ENCODE measurements at places on chromosomes 4 and X.

GRCh38 chrX:130771648-130772047, 131.4 kb downstream of the ENOX2 start:
- no peak for DNase-seq

DNA sequence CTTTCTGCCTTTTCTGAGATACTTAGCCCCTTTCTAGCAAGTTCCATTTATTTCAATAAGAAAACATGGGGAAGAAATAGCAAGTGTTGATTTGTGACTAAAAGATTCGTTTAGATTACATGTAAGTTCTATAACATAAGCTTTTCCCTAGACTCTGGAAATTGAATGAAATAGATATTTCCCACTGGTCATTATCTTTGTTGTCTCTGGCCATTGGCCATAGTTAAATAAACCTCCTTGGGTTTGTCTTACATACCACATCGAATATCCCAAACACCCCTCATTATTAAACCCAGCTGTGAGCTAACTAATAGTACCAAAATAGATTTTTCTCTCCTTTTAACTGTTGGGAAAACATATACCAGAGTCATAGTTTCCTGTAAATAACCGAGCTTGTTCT, 534.8 kb downstream of the IQCM start:
- no peak for DNase-seq

DNA sequence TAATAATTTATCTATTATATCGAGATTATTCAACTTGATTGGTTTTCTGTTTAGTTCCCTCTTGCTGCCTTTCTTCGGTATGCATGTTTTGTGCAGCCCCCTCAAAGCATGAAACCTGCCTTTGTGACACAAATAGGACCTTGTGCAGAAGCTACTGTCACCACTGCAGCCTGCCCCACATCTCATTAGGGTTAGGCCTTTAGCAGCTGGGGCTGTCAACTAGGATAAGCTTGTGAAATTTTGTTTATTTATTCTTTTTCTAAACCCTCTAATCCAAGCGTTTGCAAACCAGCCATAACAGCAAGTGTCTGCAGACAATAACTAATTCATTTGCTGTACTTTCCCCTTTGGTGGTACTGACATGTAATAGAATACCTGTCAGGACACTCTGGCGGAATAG, 258.9 kb downstream of the RCHY1 start:
- no peak for DNase-seq

- DNase-seq, result no peak
Observed at GRCh38 chrX:48626401-48627298, 29.4 kb downstream of the WDR13 start.

DNA sequence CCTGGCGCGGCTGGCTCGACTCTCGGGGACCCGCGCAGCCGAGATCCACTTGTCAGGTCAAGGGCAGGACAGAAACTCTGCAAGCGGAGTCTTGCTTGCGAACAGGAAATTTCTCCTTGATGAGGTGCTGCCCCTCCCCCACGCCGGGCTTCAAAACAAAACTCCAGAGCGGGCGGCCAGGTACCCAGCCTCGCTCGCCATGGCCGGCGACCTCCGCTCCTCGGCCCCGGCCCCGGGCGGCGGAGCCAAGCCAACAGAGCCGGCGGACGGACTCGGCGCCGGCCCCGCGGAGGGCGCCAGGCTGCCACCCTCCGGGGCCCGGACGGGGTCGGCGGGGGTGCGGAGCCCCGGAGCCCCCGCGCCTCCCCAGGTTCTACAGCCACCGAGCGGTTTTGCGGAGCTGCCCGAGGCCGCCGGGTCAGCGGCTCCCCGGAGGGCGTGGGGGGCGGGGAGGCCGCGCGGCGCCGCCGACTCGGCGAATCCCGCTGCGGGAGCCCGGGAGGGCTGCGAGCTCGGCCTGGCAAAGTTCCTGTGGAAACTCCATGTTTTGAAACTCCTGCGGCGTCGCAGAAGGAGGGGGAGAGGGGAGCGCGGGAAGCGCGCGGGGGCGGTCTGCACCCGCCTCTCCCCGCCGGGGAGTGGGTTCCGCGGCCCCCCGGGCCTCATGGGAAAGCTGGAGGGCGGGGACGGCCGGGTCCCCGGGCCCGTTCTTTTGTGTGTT, 11.7 kb upstream of the BCOR start:
- no peak for DNase-seq

DNA sequence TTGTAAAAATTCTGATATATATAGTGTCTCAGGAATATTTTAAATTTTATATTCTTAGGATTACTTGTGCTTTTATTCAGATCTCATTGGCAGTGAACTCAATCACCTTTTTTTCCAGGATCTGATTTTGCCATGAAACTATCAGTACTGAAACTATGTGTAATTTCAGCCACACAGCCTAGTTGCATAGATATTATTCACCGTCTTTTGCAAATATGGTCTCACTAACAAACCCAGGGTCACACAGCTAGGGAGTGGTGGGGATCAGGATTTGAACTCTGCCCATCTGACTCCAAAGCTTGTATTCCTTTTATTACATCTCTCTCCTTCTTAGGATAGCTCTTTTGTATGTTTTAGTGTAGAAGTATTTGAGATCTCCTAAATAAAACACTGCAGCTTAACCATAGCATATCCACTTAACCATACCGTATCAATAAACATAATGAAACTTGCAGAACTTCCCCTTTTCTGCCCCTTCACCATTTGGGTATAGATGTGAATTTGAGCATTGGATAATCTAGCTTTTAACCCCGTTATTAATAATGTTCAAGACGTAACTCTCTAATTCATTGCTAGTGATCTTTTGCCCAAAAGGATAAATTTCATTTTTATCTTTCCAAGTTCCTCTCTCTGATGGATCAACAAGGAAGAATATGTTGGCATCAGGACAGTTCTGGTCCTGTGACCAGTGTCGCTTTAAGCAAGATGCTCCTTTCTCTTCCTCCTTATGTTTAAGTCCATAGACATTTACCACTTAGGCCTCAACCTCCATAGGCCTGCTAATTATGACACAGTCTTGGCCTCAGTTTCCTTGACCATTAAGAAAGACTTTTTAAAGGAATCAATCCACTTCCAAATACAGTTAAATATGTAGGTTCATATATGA, 74.6 kb downstream of the RAPGEF2 start:
- DNase-seq, result peak; percentile 50

DNA sequence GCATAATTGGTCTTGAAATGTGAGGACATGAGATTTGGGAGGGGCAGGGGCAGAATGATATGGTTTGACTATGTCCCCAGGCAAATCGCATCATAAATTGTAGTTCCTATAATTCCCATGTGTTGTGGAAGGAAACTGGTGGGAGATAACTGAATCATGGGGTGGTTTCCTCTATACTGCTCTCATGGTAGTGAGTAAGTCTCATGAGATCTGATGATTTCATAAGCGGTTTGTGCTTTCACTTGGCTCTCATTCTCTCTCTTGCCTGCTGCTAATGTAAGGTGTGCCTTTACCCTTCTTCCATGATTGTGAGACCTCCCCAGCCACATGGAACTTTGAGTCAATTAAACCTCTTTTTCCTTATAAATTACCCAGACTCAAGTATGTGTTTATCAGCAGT, 2595.9 kb downstream of the PCDH7 start:
- no peak for DNase-seq

GRCh38 chr4:867526-868250, 41.8 kb upstream of the CPLX1 start:
- no peak for DNase-seq

DNA sequence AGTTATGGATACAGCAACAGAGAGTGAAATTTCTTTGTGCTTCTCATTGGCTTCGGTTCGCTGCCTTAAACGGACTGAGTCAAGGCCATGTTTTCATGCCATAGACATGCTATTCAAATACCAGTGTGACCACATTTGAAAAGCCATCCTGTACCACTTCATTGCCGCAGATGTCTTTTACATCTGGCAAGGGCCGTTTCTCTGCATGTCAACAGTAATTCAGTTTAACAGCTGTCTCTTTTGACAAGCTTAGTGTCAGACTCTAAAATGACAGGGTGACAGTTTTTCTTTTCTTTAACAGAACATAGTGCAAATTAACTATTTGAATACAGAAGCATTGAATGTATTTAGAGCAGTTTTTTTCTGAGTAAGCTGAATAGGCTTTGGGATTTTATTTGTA, 362.2 kb upstream of the POU3F4 start:
- DNase-seq, result no peak

DNA sequence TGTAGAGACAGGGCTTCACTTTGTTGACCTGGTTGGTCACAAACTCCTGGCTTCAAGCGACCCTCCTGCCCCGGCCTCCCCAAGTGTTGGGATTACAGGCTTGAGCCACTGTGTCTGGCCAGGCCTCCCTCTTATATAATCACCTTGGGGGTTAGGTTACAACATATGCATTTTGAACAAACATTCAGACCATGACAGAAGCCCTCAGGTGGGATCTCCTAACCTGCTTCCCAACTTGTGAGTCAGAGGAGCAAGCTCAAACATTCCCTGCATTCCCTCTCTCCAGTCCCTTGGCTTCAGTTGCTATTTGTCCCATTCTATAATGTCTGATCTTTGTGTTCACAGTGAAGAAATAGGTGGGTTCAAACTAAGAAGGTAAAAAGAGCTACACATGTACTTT, 76.5 kb upstream of the NRK start:
- no peak for DNase-seq

DNA sequence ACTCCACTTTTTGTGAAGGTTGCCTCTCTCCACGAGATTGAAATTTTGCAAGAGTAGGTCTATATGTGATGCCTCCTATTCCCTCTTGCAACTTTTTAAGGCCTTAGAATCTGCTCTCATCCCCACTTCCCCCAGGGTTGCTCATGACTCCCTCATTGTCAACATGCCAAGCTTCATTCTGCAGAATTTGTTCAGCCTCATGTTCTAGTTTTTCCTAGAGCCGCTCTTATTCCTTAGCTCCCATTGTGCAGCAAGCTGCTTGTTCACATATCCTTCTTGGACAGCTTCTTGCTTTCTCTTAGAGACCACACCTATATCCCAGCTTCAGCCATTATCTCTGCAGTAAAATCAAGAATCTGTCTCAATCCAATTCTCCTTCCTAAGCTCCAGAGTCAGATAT, 82.4 kb downstream of the CNGA2 start:
- peak; percentile 3 for DNase-seq

DNA sequence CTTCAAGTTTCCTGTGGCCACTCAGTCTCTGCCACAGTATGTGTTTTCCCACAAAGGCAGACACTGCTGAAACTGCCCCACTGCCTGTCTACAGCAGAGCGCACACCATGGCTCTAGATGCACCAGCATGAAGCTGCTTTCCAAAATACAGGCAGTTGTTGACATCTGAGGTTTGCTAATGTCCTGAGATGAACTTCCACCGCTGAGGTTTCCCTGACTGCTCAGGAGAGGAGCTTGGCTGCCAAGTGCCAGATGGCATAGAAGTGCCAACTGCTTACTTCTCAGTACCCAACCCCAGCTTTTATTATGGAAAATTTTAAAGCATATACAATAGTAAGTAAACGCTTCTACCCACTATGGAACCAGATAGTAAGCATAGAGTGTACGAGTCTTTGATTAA, 61.0 kb upstream of the EXOC1L start:
- no peak for DNase-seq

DNA sequence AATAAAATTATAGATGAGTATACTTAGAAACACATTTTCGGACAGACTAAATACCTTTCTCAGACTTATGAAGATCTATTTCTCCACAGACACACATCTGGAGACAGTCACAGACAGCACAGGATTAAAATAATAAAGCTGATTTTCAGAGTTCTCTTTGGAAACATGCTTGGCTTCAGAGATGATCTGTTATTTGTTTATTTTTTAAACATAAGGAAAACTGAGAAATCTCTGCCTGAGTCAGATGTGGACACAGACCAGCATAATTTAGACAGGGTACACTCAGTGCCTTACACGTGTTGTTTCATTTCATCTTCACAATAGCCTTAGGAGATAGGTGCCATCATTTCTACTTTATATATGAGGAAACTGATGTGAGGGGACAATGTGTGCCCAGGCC, 92.1 kb downstream of the SLC9A7 start:
- no peak for DNase-seq

GRCh38 chr4:26992657-26993361, 132.2 kb downstream of the STIM2 start:
- DNase-seq, result peak; percentile 69

- DNase-seq, result no peak
Observed at GRCh38 chr4:66795724-66796123, 749.6 kb downstream of the CENPC start.

GRCh38 chr4:6017030-6017429, 1.2 kb downstream of the C4orf50 start:
- no peak for DNase-seq

DNA sequence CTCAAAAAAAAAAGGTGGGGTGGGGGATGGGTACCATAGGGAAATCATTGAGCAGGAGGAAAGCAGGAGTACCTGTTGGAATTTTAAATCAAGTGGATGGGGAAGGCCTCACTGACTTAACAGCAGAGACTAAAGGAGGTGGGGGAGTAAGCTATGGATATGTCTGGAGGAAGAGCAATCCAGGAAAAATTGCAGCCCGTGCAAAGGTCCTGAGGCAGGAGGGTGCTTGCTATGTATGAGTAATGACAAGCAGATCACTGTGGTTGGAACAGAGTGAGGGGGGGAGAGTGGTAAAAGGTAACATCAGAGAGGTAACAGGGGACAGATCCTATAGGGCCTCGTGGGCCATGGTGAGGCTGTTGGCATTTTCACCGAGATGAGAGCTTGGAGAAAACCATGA, 4.1 kb downstream of the FTSJ1 start:
- no peak for DNase-seq

DNA sequence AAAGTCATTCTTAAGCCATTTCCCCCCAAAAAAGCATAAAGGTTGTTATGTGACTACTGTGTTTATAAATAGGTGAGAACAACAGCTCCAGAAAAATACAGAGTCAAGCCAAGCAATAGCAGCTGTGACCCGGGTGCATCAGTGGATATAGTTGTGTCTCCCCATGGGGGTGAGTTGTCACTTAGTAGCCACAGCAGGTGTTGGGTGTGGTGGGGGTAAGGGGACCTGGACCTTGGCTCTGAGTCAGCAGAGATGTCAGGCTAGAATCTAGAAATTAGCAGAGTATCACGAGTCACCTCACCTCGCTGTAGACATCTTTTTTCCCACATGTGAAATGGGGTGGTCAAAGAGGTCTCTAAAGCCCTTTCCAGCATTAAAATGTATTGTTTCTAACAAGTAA, 42.4 kb downstream of the MOSPD2 start:
- DNase-seq, result no peak

GRCh38 chr4:109942292-109942926, 29.7 kb downstream of the EGF start:
- DNase-seq, result no peak

DNA sequence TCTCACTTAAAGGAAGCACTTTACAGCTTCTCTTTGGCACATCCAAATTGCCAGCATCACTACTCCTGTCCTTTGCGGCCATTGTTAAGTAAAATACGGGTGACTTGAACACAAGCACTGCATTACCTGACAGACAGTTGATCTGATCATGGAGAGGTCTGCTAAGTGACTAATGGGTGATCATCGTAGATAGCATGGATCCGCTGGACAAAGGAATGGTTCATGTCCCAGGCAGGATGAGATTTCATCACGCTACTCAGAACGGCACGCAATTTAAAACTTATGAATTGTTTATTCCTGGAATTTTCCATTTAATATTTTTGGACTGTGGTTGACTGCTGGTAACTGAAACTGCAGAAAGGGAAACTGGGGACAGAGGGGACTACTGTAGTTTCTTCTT, 94.1 kb downstream of the NEUROG2 start:
- DNase-seq, result no peak
